Chondrocyte (in vitro differentiated cells): ENCODE measurements at places on chromosomes 3 and 15. TPM values are rescaled to one million over a fixed set of nuclear protein-coding genes. Genes with fewer than 3 reads are reported as not detected.

GRCh38 chr3:30982416-30983075 lies 88.1 kb upstream of the GADL1 start:
- no peaks in the 10 kb centered on the region for H3K4me1 ChIP-seq
- no peak overlapping the region for H3K27ac ChIP-seq
- H3K36me3 ChIP-seq = no peaks in the 10 kb centered on the region
- DNase-seq = no peak
- no peaks in the 10 kb centered on the region for H3K27me3 ChIP-seq
- H3K4me3 ChIP-seq = no peak overlapping the region

- H3K36me3 ChIP-seq = peaks cover 1% of the 10 kb centered on the region
- DNase-seq = no peak
- no peak overlapping the region for H3K4me3 ChIP-seq
- H3K27me3 ChIP-seq = peaks cover 43% of the 10 kb centered on the region
Observed at GRCh38 chr3:184470551-184470950, 90.7 kb downstream of the CHRD start.

The TYRO3 gene
- total RNA-seq = 11.8 to 20.3 TPM (median 16.4 TPM) in 3 replicates

The UPK1B gene
- total RNA-seq = not detected in 3 replicates

The GPR15 gene
- total RNA-seq = not detected in 3 replicates

DNA sequence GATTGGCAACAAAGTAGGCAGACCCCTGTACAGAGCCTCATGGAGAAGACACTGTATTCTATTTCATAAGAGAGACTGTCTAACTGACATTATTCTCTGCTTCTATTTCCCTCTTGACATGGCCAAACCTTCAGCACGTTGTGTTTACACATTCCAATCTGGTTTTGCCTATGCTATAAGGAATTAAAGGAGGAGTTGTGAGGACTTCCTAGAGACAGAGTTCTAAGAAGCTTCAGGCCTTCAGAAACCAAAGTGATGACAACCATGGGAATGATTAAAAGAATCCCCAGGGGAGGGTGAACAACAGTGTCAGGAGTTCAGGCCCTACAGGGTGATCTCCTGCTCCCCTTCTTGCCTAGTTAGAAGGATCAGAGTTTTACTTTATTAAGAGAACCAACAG lies 44.9 kb upstream of the CAPN7 start:
- peaks cover 23% of the 10 kb centered on the region for H3K27me3 ChIP-seq
- H3K36me3 ChIP-seq = peaks cover 2% of the 10 kb centered on the region
- DNase-seq = no peak
- H3K4me1 ChIP-seq = peaks cover 4% of the 10 kb centered on the region

DNA sequence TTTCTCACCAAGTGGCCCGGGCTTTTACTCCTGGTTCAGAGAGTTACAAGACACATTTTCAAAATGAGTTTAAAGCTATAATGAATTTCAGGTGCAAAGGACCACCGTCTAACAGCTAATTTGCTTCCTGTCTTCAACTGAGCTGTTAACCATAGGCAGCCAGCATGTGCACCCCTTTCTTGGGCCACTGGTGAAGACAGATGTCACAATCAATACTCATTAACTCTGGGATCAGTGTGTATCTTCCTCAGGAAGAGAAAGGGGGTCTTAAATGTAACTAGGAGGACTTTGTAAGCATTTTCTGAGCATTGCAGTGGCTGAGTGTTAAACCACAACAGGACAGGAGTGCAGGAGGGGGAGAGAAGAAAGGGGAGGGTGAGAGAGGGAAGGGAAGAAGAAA lies 750.7 kb upstream of the CFAP20DC start:
- no peaks in the 10 kb centered on the region for H3K27me3 ChIP-seq
- no peak overlapping the region for H3K4me3 ChIP-seq
- H3K27ac ChIP-seq = no peak overlapping the region

- H3K4me1 ChIP-seq = peaks cover 2% of the 10 kb centered on the region
- H3K36me3 ChIP-seq = peaks cover 43% of the 10 kb centered on the region
- DNase-seq = no peak
- no peak overlapping the region for H3K27ac ChIP-seq
- H3K4me3 ChIP-seq = no peak overlapping the region
Observed at GRCh38 chr3:30672959-30673358, 66.6 kb downstream of the TGFBR2 start.

GRCh38 chr15:31332681-31333071 lies 6.0 kb downstream of the KLF13 start:
- H3K36me3 ChIP-seq = no peaks in the 10 kb centered on the region
- H3K27me3 ChIP-seq = no peaks in the 10 kb centered on the region
- DNase-seq = no peak
- H3K27ac ChIP-seq = no peak overlapping the region
- H3K4me3 ChIP-seq = no peak overlapping the region
- peaks cover 56% of the 10 kb centered on the region for H3K4me1 ChIP-seq

- no peak overlapping the region for H3K4me3 ChIP-seq
- DNase-seq = no peak
- peak overlapping the region; percentile 71 for H3K27ac ChIP-seq
- H3K4me1 ChIP-seq = peaks cover 68% of the 10 kb centered on the region
Observed at GRCh38 chr3:149589332-149589731, 68.5 kb downstream of the WWTR1 start.

GRCh38 chr3:8516047-8516661 lies 14.5 kb downstream of the LMCD1 start:
- H3K27me3 ChIP-seq = no peaks in the 10 kb centered on the region
- no peak overlapping the region for H3K4me3 ChIP-seq
- H3K27ac ChIP-seq = peak overlapping the region; percentile 87
- no peak for DNase-seq
- H3K36me3 ChIP-seq = peaks cover 59% of the 10 kb centered on the region

DNA sequence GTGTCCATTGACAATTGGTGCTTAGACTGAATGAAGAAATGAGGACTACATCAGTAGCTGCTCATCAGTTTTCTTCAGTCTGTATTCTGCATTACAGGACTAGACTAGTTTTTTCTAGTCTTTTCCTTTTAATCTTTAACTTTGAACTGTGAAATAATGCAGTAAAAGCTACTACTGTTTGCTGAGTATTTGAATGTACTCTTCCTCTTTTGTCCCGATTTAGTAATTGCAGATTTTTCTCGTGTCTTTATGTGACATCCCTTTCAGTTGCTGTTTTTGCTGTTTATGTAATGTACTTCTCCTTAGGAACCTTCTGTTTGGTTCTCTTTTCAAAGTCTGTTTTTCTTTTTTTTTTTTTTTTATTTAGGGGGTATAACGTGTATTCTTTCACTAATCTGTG lies 17.4 kb downstream of the MFSD1 start:
- H3K4me3 ChIP-seq = no peak overlapping the region
- H3K4me1 ChIP-seq = no peaks in the 10 kb centered on the region
- H3K27ac ChIP-seq = peak overlapping the region; percentile 13
- no peak for DNase-seq
- H3K36me3 ChIP-seq = peaks cover 27% of the 10 kb centered on the region

The MIX23 gene
- 10.9 to 27.7 TPM (median 19.6 TPM) in 3 replicates for total RNA-seq

DNA sequence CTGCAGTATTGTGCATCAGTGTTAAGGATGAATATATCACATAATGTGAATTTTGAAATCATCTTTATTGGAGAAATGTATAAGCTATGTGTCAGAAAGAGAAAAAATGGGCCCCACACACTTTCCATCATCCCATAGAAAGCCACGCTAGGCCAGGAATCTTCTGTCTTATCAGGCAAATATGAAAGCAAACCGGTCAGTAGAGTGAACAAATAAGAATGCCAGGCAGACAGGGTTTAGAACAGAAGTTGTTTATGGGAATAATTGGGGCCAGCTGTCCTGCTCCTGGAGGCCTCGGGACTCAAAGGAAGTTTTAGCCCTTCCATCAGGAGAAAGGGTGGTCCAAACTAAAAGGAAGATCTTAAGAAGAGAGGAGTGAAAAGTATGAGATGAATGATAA lies 39.5 kb downstream of the ZNF280D start:
- H3K4me3 ChIP-seq = no peak overlapping the region
- DNase-seq = no peak
- no peaks in the 10 kb centered on the region for H3K27me3 ChIP-seq
- H3K36me3 ChIP-seq = peaks cover 2% of the 10 kb centered on the region
- H3K4me1 ChIP-seq = no peaks in the 10 kb centered on the region

DNA sequence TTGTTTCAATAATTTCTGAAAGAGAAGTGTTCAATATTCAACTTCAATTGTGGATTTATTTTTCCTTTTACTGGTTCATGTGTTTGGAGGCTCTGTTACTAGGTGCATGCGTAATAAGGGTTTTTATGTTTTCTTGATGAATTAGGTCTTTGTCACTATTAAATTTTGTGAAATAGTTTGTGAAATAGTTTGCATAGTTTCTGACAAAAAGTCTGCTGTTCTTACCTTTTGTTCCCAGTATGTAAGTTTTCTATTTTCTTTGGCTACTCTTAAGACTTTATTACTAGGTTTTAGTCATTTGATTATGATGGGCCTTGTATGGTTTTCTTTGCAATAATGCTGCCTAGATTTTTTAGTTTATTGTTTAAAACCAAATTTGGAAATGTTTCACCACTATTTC lies 38.0 kb downstream of the MEF2A start:
- DNase-seq = no peak
- H3K4me3 ChIP-seq = no peak overlapping the region
- no peaks in the 10 kb centered on the region for H3K27me3 ChIP-seq
- peak overlapping the region; percentile 64 for H3K27ac ChIP-seq
- H3K36me3 ChIP-seq = peaks cover 31% of the 10 kb centered on the region
- H3K4me1 ChIP-seq = peaks cover 79% of the 10 kb centered on the region

DNA sequence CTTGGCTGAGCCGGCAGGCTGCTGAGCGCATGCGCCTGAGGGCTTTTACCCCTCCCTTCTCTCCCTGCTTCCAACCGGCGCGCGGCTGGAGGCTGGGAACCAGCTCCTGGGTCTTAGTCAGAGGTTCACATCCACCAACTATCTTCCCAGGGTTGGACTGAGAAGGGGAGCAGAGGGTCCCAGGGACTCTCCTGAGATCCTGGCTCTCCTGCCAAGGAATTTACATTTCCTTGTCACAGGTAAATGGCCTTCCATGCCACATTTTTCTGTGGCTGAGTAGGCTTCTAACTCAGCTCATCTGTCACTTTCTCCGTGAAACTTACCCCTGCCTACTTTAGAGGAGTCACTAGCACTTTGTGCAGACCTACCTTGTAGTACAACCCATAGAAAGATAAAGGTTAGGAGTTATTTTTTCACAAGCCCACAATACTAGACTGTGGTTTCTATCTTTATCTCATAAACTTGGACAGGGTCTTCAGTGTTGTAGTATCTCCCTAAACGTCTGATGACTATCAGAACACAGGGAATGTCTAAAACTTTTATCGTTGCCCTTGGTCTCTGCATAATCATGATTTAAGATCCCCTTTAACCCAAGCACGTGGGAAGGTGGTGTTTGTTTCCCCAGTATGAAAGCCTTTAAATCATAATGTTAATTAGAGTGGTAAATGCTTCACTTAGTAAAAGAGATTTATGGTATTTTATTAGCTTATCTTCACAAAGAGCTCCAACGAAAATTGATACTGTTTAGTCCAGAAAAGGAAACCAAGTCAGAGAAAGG lies 638 bp upstream of the TBC1D5 start:
- peak overlapping the region; percentile 99 for H3K27ac ChIP-seq
- peak overlapping the region; percentile 94 for H3K4me3 ChIP-seq
- no peak for DNase-seq
- no peaks in the 10 kb centered on the region for H3K27me3 ChIP-seq

GRCh38 chr3:131047582-131047981 lies 20.9 kb downstream of the NEK11 start:
- no peak for DNase-seq
- no peak overlapping the region for H3K4me3 ChIP-seq
- H3K36me3 ChIP-seq = peaks cover 16% of the 10 kb centered on the region
- no peaks in the 10 kb centered on the region for H3K27me3 ChIP-seq

GRCh38 chr3:133871368-133872090 lies 24.2 kb downstream of the RAB6B start:
- peaks cover 3% of the 10 kb centered on the region for H3K4me1 ChIP-seq
- peaks cover 8% of the 10 kb centered on the region for H3K36me3 ChIP-seq
- no peak overlapping the region for H3K4me3 ChIP-seq
- no peak for DNase-seq
- H3K27me3 ChIP-seq = no peaks in the 10 kb centered on the region

The SIDT1 gene
- not detected in 3 replicates for total RNA-seq

- DNase-seq = no peak
- H3K27me3 ChIP-seq = no peaks in the 10 kb centered on the region
- H3K36me3 ChIP-seq = peaks cover 26% of the 10 kb centered on the region
Observed at GRCh38 chr15:74621546-74621920, 5.9 kb downstream of the CLK3 start.

The FBXO40 gene
- 0.08 TPM in 1 of 3 replicates, not detected in the others for total RNA-seq

DNA sequence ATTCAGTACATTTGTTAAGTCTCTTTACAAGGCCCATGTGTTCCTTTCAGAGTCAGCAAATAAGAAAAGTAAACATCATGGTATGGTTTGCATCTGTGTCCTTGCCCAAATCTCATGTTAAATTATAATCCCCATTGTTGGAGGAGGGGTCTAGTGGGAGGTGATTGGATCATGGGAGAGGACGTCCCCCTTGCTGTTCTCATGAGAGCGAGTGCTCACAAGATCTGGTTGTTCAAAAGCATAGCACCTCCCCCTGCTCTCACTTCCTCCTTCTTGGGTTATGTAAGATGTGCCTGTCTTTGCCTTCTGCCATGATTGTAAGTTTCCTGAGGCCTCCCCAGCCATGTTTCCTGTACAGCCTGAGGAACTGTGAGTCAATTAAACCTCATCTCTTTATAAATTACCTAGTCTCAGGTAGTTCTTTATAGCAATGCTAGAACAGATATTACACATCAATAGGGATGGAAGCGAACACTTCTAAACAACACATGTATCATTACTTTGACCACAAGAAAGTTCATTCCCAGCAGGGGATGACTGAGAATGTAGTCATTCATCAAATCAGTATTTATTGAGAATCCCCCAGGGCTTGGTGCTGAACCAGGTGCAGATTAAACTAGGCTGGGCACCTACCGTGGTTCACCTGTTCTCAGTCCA lies 4.1 kb downstream of the EFCAB12 start:
- no peak for DNase-seq
- no peaks in the 10 kb centered on the region for H3K36me3 ChIP-seq
- H3K4me3 ChIP-seq = no peak overlapping the region
- no peak overlapping the region for H3K27ac ChIP-seq
- H3K27me3 ChIP-seq = no peaks in the 10 kb centered on the region

The NSUN3 gene
- 7.5 to 14.5 TPM (median 8.5 TPM) in 3 replicates for total RNA-seq

The GOLGA8K gene
- total RNA-seq = 1.3 to 2.0 TPM (median 1.7 TPM) in 3 replicates

The ITIH3 gene
- total RNA-seq = 3.5 to 17.8 TPM (median 16.9 TPM) in 3 replicates

The SLC28A2 gene
- total RNA-seq = not detected in 3 replicates

- no peak overlapping the region for H3K4me3 ChIP-seq
- no peak overlapping the region for H3K27ac ChIP-seq
- no peaks in the 10 kb centered on the region for H3K36me3 ChIP-seq
- peaks cover 15% of the 10 kb centered on the region for H3K4me1 ChIP-seq
Observed at GRCh38 chr3:78201091-78201490, 1161.2 kb downstream of the ROBO2 start.

The COL7A1 gene
- total RNA-seq = 15.9 to 36.6 TPM (median 36.5 TPM) in 3 replicates

DNA sequence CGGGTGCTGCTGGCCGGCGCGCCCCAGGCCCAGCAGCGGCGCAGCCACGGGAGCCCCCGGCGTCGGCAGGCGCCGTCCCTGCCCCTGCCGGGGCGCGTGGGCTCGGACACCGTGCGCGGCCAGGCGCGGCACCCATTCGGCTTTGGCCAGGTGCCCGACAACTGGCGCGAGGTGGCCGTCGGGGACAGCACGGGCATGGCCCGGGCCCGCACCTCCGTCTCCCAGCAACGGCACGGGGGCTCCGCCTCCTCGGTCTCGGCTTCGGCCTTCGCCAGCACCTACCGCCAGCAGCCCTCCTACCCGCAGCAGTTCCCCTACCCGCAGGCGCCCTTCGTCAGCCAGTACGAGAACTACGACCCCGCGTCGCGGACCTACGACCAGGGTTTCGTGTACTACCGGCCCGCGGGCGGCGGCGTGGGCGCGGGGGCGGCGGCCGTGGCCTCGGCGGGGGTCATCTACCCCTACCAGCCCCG lies 777 bp downstream of the LOXL1 start:
- no peak for DNase-seq
- peaks cover 80% of the 10 kb centered on the region for H3K4me1 ChIP-seq
- no peaks in the 10 kb centered on the region for H3K27me3 ChIP-seq
- peaks cover 5% of the 10 kb centered on the region for H3K36me3 ChIP-seq
- no peak overlapping the region for H3K27ac ChIP-seq
- peak overlapping the region; percentile 80 for H3K4me3 ChIP-seq
